ENCODE measurements at places on chromosomes 7 and 10.

GRCh38 chr10:80472234-80473095 is 18.4 kb downstream of the TSPAN14 start:
- DNase-seq: no peak

DNA sequence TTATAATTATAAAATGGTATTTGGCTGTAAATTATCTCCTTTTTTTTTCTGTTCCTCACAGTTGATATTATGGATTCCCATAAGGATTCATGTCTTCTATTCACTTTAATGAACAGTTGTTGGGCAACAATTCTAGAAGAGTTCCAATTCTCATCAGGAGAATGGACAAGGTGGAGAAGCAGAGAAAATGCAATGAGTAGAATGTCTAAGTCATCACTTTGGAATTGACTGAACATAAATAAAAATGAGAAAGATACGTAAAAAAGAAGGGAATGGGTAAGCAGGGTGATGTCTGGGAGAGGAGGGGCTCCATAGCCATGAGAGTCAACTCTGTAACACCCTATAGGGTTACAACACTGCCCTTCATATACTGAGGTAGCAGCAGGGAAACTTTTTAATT is 1.8 kb upstream of the CAV2 start:
- no peak for DNase-seq

DNA sequence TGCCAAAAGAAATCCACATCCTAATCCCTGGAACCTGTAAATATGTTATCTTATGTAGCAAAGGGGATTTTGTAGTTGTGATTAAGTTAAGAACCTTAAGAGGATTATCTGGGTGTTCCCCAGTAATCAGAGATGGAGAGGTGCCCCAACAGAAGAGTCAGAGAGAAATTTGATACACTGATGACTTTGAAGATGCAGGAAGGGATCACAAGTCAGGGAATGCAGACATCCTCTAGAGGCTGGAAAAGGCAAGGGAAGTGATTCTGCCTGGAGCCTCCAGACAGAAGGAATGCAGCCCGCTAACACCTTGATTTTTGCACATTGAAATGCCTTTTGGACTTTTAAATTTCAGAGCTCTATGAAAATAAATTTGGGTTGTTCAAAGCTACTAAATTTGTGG is 531.7 kb downstream of the DNAJB9 start:
- DNase-seq: no peak

GRCh38 chr7:22447008-22447407 is 53.0 kb downstream of the STEAP1B start:
- no peak for DNase-seq

GRCh38 chr7:135690566-135690965 is 28.3 kb downstream of the STMP1 start:
- DNase-seq: no peak

- no peak for DNase-seq
Measured at GRCh38 chr10:16231734-16232435, 204.9 kb upstream of the PTER start.

DNA sequence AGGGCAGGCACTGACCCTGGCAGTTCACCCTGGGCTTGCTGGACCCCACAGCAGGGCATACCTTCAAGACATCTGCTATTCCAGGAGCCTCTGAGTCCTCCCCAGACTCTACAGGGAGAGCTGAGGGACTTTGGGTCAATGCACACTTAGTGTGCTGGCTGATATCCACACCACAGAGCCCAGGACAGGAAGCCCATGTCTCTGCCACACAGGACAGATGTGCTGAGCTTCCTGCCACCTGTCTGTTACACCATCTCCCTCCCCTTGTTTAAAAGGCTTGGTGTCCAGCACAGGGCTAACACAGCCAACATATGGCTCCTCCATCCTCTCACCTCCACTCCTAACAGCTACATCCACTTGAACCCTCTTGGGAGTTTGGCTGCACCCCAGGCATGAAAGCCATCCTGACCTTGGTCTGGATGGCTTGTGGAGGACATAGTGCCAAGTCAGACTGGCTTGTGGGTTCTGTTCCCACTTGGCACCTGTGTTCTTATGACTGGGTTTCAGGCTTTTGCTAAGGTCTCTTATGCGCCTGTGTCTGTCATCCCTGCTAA is 529.8 kb downstream of the GALNT17 start:
- DNase-seq: no peak

DNA sequence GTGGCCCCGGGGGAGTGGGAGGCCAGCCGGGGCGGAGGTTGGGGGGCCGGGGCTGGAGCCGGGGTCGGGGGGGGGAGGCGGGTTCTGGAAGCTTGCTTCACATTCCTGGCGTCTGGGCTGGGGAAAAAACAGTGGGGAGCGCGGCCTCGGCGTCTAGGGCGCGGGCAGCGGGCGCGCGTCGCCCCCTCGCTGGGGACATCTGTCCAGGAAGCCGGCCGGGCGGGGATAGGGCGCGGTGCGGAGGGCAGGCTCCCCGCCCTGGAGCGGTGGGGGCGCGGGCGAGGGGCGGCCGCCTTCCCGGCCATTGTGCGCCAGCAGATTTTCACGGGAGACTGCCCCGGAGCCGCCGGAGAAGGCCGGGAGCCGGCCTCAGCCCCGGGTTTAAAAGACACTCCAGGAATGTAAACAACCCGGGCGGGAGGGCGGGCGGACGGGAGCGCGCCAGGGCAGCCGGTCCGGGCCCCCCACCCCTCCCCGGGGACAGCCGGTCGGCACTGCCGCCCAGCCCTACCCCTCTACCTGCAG is 1.4 kb downstream of the ZMIZ1 start:
- no peak for DNase-seq

DNA sequence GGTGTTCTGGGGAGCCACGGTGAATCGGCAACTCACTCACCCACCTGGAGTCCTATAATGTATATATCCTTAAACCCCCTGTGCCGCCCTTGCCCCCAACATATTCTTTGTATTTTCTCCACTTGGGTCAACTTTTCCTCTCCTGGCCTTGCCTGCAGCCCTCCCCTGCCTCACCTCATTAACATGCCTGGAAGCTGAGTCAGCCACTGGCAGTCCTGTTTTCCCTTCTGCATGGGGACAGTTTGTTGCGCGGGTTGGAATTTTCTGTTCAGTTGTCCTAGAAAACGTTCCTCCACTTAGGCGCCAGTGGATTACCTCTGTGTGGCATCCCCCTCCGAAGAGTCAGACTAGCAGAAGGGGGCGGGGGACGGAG is 97.4 kb downstream of the C10orf105 start:
- no peak for DNase-seq

DNA sequence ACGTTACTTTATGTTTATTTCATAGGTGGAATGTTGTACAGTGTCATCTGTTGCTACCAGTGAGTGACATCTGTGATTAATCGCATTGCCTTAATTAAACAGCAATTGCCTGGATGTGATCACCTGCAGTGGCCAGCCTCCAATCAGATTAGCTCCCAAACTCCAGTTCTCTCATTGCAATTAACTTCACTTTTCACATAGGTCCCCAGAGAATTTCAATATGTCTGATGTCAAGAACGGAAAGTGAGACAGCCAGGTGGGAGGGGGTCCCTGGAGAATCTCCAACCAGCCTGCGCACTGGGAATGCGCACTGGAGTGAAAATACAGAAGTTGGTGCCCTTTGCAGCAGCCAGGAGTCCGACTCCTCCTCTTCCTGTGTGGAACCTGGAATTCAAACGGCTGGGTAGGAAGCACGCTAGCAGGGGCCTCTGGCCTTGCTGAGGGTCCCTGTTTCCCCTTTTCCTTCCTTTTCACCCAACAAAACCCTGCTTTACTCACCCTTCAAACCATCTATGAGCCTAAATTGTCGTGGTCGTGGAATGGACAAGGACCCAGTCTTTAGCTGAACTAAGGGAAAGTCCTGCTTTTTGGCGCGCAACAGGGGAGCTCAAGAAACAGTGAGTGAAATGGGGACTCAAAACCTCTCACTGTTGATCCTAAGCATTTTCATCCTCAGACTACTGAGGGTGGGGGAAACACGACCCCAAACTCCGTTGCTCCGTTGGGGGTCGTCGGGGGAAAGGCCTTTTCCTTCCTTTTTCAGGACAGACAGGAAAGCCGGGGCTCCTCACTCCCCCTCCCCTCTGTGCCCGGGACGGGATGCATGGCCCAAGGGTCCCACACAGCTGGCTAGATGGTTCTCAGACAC is 1355.5 kb upstream of the LRRTM3 start:
- no peak for DNase-seq

GRCh38 chr7:135335628-135336139 is 102.0 kb downstream of the STRA8 start:
- DNase-seq: no peak

DNA sequence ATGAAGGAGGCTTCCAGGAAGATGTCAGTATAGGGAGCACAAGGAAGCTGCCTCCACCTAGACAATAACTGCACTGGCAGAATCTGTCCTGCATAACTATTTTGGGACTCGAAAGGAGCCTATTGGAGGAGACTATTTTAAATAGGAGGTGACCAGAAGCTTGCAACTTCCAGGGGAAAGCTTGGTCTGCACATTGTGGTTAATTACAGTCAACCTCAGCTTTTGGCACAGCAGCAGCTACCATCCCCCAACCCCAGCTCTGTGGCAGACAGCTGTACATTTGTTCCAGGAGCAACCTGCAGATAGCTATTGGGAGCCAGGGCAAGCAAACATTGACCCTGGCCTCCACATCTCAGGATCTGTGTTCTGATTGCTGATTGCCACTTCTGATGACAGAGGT is 46.3 kb upstream of the NANOS1 start:
- no peak for DNase-seq

- DNase-seq: no peak
Measured at GRCh38 chr7:116610210-116610609, 61.8 kb upstream of the MET start.

- no peak for DNase-seq
Measured at GRCh38 chr7:158494643-158495042, 93.0 kb downstream of the PTPRN2 start.

DNA sequence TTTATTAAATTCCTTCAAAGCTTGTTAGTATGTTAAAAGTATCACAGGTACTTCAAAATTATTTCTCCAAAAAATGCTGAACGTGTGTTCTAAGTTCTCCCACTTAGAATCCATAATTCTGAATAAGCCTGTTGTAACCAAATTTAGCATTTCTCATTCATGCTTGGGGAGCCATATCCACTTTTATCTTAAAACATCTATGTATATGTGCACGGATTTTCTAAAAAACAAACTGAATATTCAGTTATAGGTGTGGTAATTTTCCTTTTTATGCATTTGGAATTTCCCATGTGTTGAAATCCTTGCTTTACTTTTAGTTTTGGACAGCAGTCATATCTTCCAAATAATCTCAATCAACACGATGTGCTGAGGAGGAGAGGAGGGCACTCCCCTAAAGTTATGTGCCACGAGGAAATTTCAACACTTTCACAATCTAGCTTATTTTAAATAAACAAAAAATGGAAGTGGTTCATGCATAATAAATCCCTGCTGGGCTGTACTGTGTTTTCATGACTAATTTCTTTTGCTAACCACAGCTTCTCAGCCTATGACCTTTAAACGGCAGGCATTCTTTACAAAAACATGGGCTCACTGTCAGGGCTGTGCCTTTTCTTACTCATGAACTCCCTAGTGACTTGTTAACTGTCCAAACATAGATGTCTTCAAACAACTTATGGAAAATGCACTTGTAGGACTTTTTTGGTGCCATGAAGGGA is 380.3 kb upstream of the SEMA3C start:
- no peak for DNase-seq

DNA sequence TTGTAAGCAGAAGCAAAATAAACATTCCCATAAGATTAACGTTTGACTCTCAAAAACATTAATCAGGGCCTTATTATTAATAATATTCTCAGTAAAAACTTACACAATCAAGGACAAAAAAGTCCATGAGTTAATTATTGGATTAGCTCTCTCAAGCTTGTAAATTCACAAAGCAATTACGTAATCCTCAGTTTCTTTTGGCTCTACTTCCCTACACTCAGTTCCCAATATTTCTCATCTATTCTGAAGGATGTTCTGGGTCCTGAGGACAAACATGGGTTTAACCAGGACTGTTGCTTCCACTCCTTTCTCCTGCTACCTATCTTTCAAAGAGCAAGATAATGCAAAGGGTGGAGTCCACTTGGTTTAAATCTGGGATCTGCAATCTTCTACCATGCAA is 15.1 kb downstream of the FBXL13 start:
- DNase-seq: no peak

GRCh38 chr10:114806562-114807391 is 14.8 kb upstream of the FHIP2A start:
- no peak for DNase-seq

- no peak for DNase-seq
Measured at GRCh38 chr7:17680943-17681351, 259.3 kb downstream of the SNX13 start.

- DNase-seq: no peak
Measured at GRCh38 chr7:9091282-9091681, 657.9 kb downstream of the NXPH1 start.

- DNase-seq: no peak
Measured at GRCh38 chr7:30027065-30027456, 559 bp upstream of the FKBP14 start.

GRCh38 chr7:101631224-101631714 is 2.2 kb upstream of the MYL10 start:
- no peak for DNase-seq

DNA sequence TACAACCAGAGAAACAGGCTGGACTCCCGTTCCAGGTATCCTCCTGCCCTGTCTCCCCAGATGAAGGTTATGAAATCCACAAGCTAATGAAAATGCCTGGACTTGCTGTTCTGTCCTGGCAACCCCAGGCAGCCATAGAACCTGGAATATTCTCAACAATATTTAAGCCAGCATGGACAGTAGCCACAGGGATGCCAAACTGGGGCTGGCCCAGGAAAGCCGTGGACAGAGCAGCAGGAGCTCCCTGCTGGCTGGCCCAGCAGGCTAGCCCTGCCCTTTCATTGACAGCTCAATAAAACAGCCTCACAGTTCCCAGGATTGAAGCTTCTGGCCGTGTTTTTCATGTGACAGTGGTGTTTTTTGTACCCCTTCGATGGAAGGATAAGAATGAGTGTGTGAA is 230.6 kb downstream of the BMPER start:
- no peak for DNase-seq

DNA sequence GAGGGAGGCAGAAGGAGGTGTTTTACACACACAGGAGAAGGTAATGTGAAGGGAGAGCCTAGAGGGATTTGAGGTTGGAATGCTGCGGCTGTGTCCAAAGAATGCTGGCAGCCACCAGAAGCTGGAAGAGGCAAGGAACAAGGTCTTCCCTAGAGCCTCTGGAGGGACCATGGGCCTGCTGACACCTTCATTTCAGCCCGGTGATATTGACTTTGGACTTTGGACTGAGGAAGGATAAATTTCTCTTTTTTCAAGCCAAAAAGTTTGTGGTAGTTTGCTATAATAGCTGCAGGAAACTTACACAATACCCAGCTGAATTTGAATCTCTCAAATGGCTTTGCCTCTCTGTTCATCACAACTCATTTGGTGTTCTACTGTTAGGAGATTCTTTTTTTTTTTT is 34.6 kb downstream of the UBN2 start:
- no peak for DNase-seq

DNA sequence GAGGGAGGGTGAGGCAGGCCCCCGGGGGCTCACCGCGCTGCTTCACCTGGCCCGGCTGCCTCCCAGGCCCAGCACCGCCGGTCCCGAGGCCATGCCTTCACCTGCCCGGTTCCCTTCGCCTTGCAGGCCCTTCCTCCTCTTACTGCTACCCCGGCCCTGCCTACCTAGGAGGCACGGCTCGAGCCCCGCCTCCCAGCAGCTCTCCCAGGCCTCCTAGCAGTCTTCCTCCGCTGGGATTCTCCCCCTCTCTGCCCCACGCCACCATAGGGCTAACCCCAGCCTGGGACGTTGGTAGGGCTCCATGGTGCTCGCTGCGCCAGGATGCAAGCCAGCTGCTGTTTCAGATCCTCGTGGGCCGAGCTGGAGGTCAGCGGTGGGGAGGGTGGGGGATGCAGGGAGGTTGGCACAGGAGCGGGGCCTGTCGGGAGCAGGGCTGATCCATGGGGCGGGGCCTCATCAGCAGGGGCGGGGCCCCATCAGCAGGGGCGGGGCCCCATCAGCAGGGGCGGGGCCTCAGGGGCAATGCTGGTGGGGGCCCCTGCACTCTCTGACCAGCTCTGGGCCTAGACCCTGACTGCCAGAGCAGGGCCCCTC is 63.3 kb downstream of the RASGEF1A start:
- peak; percentile 58 for DNase-seq

All from activated B cell treated with CpG ODN at 0.5 μM for 24 hours (primary cell).